ENCODE measurements at places on chromosomes 2 and 18.

- DNase-seq, result no peak
Measured at GRCh38 chr18:40371673-40372072, 1583.4 kb upstream of the PIK3C3 start.

DNA sequence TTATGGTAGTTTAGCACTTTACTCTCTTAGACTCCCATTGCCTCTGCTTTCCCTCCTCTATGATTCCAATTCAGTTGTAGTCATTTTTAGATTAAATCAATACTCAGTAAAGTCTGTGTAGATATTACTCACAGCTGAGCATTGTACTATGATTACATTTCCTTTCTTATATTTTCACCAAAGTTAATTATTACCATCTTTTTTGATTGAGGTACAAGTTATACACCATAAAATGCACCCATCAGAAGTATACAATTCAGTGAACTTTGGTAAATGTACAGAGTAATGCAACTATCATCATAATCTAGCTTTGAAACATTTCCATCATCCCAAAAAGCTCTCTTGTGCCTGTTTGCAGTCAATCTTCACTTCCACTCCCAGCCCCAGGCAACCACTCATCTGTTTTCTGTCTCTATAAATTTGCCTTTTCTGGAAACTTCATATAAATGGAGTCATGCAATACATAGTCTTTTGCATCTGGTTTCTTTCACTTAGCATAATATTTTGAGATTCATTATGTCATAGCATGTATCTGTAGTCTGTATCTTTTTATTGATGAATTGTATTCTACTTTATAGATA is 30.2 kb upstream of the ETAA1 start:
- DNase-seq, result no peak

GRCh38 chr2:3249476-3249962 is 128.1 kb downstream of the EIPR1 start:
- DNase-seq, result no peak

GRCh38 chr2:53994818-53995808 is 24.3 kb upstream of the PSME4 start:
- DNase-seq, result no peak

- DNase-seq, result no peak
Measured at GRCh38 chr2:173713904-173714555, 251.1 kb downstream of the SP3 start.

- DNase-seq, result no peak
Measured at GRCh38 chr2:150859162-150859561, 371.7 kb upstream of the RND3 start.

DNA sequence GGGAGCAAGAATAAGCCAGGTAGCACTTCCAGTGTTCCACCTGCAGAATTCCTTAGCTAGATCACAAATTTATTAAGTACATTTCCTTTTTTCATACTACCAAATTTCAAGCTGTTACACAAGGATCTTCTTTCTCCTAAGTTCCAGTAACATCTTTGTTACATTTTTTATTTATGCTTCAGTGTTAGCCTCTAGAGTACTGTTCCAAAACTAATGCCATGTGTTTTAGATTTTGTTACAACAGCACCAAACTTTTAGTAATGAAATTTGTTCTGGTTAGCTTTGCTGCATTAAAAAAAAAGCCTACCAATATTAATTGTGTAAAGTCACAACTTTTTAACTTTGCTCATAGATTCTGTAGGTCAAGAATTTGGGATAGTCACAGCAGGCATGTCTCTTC is 161.1 kb downstream of the CAMKMT start:
- DNase-seq, result no peak

DNA sequence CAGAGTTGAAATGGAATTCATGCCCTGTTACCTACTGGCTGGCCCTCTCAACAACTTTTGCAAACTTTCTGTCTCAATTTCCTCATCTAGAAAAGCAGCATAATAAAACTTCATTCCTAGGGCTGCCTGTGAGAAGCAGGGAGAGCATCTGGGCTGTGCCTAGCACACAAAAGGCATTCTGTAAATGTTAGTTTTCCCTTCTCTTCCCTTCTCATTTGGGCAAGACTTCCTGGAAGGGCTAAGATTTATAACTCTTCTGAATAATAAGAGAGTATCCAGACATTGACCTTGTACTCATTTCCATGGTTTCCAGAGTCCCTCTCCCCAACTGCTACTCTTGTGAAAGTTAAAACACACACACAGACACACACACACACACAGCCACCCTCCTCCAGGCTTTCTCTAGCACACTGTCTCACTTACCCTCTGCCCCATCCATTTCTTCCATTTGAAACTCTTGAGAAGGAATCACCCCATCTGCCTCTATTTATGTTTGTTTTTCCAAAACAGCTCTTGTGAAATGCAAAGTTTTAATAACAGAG is 302.1 kb downstream of the SMAD2 start:
- DNase-seq, result no peak

DNA sequence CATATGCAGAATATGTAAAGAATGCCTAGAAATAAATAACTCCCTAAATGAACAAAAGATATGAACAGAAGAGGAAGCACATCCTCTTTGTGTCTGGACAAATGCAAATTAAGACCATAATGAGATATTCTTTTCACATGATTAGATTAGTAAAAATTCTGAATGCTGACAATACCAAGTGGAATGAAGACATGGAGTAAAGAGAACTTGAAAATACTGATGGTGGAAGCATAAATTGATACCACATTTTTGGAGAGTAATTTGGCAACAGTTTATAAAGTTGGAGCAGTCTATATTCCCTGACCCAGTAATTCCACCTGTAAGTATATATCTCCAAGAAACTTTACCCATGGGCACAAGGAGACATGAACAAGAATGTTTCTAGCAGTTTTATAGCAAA is 130.0 kb downstream of the CAPN13 start:
- DNase-seq, result no peak

DNA sequence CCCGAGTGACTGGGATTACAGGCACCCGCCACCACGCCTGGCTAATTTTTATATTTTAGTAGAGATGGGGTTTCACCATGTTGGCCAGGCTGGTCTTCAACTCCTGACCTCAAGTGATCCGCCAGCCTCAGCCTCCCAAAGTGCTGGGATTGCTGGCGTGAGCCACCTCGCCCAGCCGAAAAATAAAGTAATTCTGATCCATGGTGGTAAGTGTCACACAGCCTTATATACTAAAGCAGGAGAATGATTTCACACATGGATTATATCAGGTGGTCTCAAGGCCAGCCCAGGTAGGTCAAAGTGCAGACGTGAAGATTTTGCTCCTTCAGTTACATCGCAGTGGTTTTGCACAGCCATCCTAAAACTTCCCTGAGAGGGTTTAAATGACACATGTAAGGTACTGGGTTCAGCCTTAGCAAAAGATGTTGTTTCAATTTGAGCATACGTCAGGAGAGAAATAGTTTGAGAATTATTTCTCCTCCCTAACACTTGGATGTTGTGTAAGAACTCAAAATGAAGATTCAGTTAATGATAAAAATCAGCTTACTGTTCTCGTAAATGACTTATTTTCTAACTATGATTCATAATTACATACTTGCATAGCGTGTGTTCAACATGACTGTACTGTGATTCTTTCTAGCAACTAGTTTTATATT is 93.0 kb upstream of the SLC39A10 start:
- no peak for DNase-seq

GRCh38 chr2:169108099-169108884 is 38.9 kb downstream of the DHRS9 start:
- no peak for DNase-seq

- no peak for DNase-seq
Measured at GRCh38 chr2:215883799-215884198, 129.6 kb downstream of the MREG start.
